ENCODE measurements at places on chromosomes 7 and 10.

- DNase-seq, result no peak
Measured at GRCh38 chr10:74058658-74059057, 60.7 kb downstream of the VCL start.

- no peak for DNase-seq
Measured at GRCh38 chr10:130377986-130378540, 241.9 kb downstream of the GLRX3 start.

DNA sequence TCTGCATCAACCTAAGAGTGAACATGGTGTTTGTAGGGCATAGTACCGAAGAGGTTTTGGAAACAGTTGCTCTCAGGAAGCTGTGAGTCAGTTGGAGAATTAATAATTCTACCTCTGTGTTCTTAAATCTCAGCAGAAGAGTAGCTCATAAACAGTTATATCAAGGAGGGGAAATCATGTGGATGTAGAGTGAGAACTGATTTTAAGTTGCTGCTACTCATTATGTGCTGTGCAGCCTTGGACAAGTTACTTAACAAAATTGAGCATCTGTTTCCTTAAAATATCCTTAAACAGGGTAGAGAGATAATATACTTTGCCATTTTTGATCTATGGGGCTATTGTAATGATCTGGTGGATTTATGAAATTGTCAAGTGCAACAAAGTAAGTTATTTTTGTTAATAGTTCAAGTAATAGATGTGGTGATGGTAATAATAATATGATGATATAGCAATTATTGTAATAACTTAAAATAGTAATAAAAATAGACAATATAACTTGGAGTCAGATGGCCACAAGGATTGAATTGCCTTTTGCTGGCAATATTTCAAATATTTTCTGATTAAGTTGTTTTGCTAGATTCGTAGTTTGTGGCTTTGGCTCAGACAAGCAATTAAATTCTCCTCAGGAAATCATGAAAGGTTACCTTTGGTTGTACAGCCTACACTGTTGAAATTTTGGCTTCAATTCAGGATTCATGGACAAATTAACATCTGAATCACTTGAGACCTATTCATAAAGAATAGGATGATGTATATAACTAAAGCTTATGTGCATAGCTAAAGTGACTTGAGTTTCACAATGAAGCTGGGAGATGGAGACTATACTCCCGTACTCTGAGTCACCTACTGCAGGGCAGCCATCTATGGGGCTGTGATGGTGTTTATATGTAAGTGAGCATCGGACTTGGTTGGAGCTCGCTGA is 228.5 kb downstream of the CDK14 start:
- DNase-seq, result no peak

DNA sequence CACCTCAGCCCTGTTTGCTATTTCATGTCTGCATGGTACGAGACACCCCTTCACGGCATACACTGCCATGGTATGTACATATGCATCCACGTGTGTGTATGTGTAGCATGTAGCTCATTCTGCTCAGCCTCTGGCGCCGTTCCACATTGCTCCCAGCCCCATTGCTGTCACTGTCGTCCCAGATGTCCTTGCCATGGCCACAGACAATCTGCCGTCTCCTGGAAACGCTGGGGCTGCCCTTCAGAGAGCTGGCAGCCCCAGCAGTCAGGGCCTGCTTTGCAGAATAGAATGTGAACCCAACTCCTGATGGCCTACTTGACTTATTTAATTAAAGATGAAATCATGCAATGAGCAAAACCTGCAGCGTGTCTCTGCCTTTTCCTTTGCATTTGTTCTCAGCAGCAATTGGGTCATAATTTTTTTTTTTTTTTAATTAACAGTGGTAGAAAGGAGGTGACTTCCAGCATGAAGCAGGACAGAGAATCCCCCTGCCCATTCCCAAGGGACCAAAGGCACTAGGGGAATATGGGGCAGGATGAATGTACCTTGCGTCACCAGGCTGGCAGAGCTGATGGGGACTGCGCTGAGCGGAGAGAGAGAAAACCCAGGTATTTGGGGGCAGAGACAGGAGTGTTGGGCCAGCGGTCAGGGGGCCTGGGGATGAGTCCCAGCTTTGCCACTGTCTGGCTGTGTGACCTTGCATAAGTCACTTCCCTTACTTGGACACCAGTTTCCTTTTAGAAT is 49.2 kb downstream of the CHST3 start:
- DNase-seq, result no peak

DNA sequence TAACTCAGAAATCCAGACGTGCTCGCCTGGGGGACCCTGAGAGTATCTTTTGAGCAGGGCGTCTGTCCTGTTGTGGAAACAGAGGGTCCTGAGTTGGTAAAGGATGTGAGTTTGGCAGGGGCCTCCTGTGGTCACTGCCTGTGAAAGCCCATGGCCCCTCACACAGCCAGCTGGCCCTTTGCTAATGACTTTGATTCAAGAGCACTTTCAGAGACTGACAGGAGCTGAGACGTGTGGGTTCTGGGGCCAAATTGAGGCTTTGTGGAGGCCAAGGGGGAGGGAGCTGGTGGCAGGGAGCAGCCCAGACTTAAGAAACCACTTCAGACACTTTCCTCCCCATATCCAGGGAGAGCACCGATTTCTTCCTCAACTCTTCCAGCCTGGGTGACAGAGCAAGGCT is 459.4 kb upstream of the FOXK1 start:
- DNase-seq, result no peak

DNA sequence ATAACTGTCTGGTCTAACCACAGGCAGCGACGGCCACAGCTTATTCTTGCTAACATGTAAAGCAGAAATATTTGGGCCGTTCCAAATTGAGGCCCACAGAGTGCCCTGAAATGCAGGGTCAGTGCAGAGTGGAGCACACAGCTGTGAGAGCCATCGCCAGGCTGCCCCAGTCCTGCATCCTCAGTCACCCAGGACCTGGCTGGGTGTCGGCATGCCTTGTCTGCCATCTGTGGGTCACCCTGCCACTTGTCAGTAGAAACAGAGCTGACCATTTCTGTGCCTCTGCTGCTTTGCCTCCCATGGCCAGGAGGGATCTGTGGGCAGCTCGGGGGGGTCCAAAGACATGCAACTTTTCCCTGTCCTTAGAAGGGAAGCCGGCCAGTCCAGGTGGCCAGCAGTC is 57.3 kb upstream of the BTBD16 start:
- DNase-seq, result no peak

GRCh38 chr7:23970193-23970592 is 260.2 kb downstream of the STK31 start:
- no peak for DNase-seq

- no peak for DNase-seq
Measured at GRCh38 chr10:12308057-12308456, 41.3 kb upstream of the CAMK1D start.

DNA sequence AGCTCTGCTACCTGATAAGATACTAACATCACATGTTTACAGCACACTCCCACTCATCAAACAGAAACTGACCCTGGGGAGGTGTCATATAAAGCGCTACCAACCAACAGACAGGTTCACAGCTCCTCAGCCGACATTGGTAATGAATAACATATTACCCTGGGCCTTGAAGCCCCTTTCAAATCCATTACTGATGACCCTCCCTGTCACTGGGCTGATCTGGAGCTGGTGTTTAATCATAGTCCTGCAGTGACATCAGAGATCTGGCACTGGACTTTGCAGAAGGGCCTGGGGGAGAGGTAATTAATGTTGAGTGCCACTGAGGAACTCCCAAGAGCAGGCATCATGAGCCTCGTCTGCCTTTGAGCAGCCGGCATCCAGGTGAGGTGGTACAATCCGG is 306.5 kb upstream of the NFE2L3 start:
- no peak for DNase-seq

- DNase-seq, result no peak
Measured at GRCh38 chr10:6140965-6141295, 52.1 kb downstream of the RBM17 start.

GRCh38 chr10:125344573-125345171 is 184.3 kb upstream of the CTBP2 start:
- DNase-seq, result no peak

GRCh38 chr7:28685242-28685643 is 272.9 kb downstream of the TRIL start:
- DNase-seq, result no peak

DNA sequence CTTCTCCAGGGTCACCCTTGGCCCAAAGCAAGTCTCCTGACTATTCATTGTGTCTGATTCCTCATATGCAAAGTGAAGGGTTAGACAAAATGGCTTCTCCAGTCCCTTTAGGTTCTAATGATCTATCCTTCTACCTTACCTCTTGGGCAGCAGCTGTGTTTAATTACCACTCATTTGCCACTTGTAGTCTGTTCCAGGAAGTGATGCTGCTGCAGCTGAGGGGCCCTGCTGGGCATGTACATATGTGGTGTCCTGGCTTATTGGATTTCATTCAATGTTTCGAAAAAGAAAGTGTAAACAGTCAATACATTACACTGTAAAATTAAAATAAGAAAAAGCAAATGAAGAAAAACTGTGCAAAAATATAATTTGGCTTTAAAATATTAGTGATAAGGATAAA is 36.6 kb downstream of the SCIN start:
- no peak for DNase-seq

- DNase-seq, result no peak
Measured at GRCh38 chr7:131774419-131775220, 218.2 kb upstream of the PODXL start.

DNA sequence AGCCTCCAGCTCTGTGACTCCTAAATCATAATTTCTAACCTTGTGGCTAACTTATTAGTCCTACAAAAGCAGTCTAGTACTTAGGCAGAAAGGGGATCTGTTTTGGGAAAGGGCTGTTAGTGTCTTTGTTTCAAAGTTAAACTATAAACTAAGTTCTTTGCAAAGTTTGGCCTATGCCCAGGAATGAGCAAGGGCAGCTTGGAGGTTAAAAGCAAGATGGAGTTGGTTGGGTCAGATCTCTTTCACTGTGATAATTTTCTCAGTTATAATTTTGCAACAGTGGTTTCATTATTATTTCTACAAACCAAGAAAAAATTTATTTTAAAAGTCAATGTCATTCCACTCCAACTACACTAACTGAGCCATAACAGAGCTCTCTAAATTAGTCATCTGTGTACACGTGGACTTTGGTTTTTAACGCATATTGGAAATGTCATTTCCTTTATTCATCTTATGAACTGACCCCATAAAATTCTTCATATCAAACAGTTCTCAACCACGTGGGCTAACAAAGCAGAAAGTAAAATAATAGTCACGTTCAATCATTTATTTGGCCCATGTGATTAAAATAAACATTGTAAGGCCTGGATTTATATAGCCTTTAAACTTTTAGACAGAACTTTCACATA is 143.2 kb upstream of the C7orf33 start:
- no peak for DNase-seq

GRCh38 chr10:72542396-72542815 is 83.5 kb downstream of the MICU1 start:
- DNase-seq, result no peak

GRCh38 chr10:83272666-83273434 is 866.5 kb upstream of the GHITM start:
- DNase-seq, result no peak

GRCh38 chr7:44461387-44461786 is 29.1 kb downstream of the NUDCD3 start:
- DNase-seq, result no peak

DNA sequence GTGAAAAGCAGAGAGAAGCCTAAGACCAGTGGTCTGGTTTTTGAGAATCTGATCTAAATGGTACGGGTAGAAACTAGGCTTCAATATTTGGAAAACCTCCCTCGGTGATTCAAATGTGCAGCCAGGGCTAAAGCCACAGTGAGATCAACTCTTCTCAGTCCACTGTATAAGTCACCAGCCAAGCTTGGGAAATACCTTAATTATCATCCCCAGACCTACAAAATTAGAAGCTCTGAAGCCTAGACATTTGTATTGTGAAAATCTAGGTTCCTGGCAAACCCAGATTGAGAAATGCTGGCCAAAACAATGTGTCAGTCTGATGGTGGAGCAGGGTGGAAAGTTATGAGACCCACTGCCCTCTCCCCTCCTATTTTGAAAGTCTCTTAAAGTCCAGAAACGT is 131.7 kb downstream of the DGKI start:
- DNase-seq, result no peak

- no peak for DNase-seq
Measured at GRCh38 chr10:78862328-78862640, 206.5 kb upstream of the ZMIZ1 start.

- no peak for DNase-seq
Measured at GRCh38 chr10:4130685-4131084, 345.7 kb upstream of the KLF6 start.

DNA sequence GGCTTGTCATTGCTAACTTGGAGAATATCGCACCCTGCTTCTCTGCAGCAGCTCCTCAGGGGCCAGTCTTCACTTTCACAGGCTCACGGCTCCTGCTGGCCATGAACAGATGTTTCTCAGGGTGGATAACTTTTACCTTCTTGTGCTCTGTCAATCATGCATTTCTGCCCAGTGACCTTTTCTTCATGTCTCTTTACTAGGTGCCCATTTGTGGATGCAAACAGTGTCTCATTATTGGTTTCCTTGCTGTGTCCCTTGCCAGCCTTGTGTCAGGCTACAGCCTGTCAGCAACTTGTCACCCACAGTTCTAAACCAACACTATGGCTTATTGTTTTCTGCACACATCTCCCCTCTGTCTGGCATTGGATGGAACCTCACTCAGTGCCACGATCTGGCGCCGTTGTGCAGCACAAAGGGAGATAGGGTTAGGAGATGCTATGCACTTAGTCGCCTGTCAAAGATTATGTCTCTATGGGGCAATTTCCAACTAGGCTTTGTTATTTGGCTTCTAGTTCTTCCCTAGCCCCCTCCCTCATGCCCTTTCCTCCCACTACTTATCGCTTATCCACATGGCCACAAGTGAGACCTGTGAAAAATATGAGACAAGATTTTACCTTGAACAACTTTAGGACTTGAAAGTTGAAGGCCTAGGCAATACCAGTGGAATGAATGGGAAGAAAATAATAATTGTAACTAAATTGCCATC is 45.7 kb upstream of the NXPH1 start:
- no peak for DNase-seq

Data from thoracic aorta (tissue), 2 donors.